ENCODE measurements at places on chromosomes 2 and 18.

GRCh38 chr2:172849519-172850217 lies 114.0 kb downstream of the RAPGEF4 start:
- no peak for DNase-seq

- no peak for DNase-seq
Observed at GRCh38 chr2:219991116-219991515, 363.7 kb downstream of the SLC4A3 start.

DNA sequence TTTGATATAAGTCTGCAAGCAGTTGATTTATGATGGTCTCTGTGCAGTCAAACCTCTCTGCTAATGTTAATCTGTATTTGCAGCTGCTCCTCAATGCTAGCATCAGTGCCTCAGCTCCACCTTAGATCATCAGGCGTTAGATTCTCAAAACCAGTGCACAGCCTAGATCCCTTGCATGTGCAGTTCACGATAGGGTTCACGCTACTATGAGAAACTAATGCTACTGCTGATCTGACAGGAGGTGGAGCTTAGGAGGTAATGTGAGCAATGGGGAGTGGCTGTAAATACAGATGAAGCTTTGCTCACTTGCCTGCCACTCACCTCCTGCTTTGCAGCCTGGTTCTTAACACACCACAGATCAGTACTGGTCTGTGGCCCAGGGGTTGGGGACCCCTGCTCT lies 18.4 kb downstream of the RBKS start:
- DNase-seq, result no peak

DNA sequence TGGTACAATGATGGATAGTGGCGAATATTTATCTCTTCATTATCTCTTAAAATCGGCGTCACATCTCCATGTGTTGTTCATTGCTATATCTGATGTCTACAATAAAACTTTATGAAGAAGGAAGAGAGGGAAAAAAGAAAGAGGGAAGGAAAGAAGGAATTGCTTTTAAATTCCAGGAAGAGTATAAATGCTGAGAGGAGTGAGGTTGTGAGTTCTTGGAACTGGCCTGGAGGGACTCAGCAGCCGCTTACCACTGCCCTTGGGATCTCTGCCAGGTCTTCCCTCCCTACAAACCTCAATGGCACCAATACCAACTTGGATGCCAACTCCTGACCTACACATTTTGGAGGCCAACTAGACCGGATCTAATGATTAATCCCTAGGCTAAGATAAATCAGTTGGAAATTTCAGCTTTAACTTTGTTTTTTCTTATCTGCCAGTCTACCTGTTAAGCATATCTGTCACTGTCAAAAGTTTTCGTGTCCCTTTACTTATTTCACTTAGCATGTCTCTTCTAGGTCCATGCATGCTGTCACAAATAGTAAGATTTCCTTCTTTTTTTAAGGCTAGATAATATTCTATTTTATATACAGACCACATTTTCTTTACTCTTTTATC lies 9.8 kb downstream of the SCN9A start:
- DNase-seq, result no peak

GRCh38 chr2:191885098-191885497 lies 38.2 kb upstream of the CAVIN2 start:
- DNase-seq, result no peak

DNA sequence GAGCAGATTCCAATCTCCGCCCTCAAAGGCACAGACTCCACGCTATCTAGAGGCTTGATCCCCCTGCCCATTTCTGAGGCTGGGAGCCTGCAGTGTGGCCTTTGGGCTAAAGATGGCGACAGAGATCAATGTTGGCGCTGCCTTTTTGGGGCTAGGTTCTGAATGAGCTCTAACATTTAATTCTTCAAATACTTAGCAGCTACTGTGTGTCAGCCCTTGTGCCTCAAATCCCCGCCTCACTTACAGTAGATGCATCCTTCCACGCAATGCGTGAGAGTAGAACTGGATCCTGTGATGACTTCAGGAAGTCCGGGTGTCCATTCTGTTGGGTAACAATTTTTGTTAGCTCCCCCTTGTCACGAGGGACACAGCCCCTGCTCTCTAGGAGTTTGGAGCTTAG lies 12.4 kb downstream of the IL1F10 start:
- peak; percentile 54 for DNase-seq

GRCh38 chr2:33681364-33681757 lies 82.3 kb upstream of the FAM98A start:
- no peak for DNase-seq

GRCh38 chr2:221816566-221816965 lies 244.5 kb upstream of the EPHA4 start:
- DNase-seq, result no peak

GRCh38 chr18:75818383-75818782 lies 390.9 kb upstream of the SMIM21 start:
- no peak for DNase-seq

- peak; percentile 81 for DNase-seq
Observed at GRCh38 chr2:69652206-69652605, 8.7 kb upstream of the AAK1 start.

DNA sequence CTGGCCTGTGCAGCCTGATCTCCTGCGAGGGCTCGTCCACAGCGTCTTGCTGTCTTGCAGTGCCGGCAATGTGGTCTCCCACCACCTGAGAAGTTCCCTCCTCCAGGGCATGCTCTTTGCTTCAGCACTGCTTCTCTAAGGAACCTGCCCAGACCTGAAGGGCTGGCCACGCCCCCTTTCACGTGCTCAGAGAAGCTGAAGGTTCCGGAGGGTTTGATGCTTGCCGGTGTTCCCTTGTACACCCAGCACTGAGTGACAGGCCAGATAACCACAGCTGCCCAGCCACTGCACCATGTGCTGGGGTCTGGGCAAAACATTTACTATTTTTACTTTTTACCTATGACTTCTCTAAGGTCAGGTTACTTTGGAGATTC lies 1.7 kb upstream of the POLR2D start:
- no peak for DNase-seq

- DNase-seq, result no peak
Observed at GRCh38 chr2:46095830-46096229, 201.4 kb upstream of the EPAS1 start.

DNA sequence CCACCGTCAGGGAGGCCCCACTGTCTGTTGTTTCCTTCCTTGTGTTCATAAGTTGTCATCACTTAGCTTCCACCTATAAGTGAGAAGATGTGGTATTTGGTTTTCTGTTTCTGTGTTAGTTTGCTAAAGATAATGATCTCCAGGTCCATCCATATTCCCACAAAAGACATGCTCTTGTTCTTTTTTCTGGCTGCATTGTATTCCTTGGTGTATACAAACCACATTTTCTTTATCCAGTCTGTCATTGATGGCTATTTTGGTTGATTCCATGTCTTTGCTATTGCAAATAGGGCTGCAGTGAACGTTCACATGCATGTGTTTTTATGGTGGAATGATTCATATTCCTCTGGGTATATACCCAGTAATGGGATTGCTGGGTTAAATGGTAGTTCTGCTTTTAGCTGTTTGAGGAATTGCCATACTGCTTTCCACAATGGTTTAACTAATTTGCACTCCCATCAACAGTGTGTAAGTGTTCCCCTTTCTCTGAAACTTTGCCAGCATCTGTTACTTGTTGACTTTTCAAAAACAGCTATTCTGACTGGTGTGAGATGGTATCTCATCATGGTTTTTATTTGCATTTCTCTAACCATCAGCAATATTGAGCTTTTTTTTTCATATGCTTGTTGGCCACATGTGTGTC lies 156.6 kb upstream of the NOSTRIN start:
- DNase-seq, result no peak

GRCh38 chr18:4450065-4450658 lies 4.9 kb downstream of the DLGAP1 start:
- no peak for DNase-seq

DNA sequence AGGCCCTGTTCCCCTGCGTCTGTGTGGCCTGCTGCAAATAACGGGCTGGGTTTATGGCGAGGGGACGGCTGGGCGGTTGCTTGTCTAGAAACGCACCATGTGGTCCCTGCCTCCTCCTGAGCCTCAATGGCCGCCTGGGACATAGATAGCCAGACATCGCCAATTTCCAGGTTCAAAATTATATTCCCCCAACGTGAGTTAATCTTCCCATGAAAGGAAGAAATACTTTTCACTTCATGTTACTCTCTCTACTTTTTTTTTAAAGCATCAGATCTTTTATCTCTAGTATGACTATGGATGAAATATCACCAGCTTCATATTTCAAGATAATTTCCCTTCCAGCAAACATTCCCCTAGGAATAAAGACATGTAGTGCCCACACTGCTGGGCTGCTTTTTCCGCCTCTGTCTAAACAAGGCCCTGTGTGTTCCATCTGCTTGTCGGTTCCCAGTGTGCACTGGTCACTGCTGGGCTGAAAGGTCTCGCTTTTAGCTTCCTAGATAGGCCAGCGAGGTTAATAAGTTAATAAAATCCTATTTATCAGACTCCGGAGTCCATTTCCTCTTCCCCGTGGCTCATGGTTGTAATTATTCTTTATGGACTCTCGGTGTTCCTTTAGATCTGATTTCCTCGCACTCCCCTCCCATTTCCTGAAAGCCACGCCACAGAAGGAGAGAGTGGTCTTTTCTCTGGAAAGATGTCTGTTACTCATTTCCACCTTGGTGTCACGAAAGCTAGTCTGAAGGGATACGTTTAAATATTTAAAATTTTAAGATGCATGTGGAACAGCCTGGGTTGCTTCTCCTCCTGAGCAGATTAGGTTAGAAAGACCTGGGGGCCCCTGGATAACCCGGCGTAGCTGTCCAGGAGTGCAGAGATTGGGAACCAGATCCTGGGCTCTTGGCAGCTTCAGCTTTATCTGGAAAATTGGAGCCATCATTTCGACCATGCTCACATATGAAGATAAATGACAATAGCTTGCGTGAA lies 196.6 kb upstream of the COPS8 start:
- DNase-seq, result no peak

Measured in AG08395 (cell line).